ENCODE measurements at places on chromosomes 3 and 15. TPM values are rescaled to one million over a fixed set of nuclear protein-coding genes. Genes with fewer than 3 reads are reported as not detected.

- no peak overlapping the region for H3K27ac ChIP-seq
- no peak overlapping the region for H3K4me3 ChIP-seq
- no peaks in the 10 kb centered on the region for H3K27me3 ChIP-seq
- no peaks in the 10 kb centered on the region for H3K36me3 ChIP-seq
- H3K4me1 ChIP-seq, result peaks cover 44% of the 10 kb centered on the region
- no peak for DNase-seq
Observed at GRCh38 chr3:136184703-136185102, 11.4 kb downstream of the MSL2 start.

DNA sequence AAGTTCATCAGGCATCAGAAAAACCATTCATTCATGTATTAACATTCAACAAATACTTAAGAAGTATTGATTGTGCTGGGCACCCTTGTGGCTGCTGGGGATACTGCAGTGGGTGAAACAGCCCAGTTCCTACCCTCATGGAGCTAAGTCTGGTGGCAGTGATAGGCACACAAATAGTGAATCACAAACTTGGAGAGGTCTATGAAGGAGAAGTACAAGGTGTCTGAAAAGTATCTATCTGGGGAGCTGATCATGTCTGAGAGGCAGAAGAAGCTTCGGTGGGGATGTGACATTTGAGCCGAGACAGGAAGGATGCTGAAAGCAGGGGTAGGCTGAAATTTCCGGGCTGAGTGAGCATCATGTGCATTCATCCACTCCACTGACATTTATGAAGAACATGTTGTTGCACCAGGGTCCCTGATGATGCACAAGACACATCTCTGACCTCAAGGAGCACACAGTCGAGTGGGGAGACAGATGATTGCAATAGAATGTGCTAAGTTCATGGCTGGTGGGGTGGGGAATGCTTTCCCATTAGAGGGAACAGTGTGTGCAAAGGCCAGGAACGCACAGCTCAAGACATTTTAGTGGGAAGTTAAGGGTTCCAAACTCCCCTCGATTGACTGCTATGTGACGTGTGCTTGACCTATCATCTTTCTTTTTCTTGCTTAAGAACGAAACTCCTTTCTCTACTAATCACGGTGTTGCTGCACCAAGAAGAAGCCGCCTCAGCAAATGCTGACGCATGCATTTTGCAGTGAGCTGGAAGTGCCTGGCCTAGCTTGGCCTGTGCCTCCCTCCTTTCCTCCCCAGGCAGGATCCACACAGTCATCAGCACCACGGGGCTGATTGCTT, 309.1 kb upstream of the ICE2 start:
- peak; percentile 66 for DNase-seq
- peaks cover 27% of the 10 kb centered on the region for H3K4me1 ChIP-seq
- no peak overlapping the region for H3K4me3 ChIP-seq
- no peaks in the 10 kb centered on the region for H3K27me3 ChIP-seq
- no peaks in the 10 kb centered on the region for H3K36me3 ChIP-seq

- peaks cover 22% of the 10 kb centered on the region for H3K4me1 ChIP-seq
- DNase-seq, result no peak
- no peak overlapping the region for H3K4me3 ChIP-seq
Observed at GRCh38 chr3:23867838-23868237, 49.0 kb downstream of the NKIRAS1 start.

DNA sequence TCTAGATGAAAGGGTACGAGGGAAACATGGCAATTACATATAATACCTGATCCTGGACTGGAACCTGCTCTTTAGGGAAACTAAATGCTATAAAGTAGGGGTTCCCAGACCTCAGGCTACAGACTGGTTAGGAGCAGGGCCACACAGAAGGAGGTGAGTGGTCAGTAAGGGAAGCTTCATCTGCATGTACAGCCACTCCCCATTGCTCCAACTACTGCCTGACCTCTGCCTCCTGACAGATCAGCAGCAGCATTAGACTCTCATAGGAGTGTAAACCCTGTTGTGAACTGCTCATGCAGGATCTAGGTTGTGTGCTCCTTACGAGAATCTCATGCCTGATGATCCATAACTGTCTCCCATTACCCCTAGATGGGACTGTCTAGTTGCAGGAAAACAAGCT, 78.9 kb upstream of the PSMD6 start:
- peaks cover 13% of the 10 kb centered on the region for H3K4me1 ChIP-seq
- H3K36me3 ChIP-seq, result no peaks in the 10 kb centered on the region
- DNase-seq, result no peak
- no peaks in the 10 kb centered on the region for H3K27me3 ChIP-seq
- no peak overlapping the region for H3K4me3 ChIP-seq

DNA sequence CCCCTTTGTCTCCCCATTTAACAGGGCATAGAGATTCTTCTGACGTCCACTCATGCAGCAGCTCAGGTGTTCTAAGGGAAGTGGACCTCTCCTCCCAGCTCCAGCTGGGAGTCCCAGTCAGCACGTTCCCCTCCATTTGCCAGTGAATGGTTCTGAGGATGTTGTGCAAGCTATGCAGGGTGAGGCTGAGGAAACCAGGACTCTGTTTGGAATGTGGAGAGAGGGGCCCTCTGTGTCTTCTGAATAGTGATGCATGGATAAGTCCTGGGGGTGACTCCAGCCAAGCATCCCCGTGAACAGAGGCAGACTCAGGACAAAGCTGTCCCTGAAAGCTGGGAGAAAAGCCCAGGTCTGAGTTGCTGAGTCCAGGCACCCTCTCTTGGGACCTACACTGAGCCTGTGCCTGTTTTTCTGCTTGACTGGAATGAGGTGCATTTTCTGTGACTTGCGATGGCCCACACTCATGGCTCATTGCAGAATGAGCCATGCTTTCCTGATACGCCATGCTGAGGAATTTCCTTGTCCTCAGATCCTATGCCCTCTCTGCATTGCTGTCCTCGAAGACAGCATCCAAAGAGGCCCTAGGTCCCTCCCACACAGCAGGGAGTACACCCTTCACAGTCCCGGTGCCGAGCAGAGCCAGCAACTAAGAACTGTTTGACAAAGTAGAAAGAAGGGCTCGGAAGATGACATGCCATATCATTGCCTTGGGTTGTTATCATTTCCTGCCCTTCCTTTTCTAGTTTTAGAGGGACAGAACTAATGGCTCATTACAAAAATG, 185.2 kb downstream of the ATP10A start:
- no peaks in the 10 kb centered on the region for H3K4me1 ChIP-seq
- H3K27ac ChIP-seq, result no peak overlapping the region
- DNase-seq, result no peak
- H3K36me3 ChIP-seq, result no peaks in the 10 kb centered on the region

GRCh38 chr3:196757876-196758739, 18.5 kb downstream of the PAK2 start:
- no peak for DNase-seq
- H3K27ac ChIP-seq, result no peak overlapping the region
- H3K4me1 ChIP-seq, result 0 out of 2 replicates have a peak, but pooled peaks cover 4% of the 10 kb centered on the region

- H3K36me3 ChIP-seq, result no peaks in the 10 kb centered on the region
- H3K27me3 ChIP-seq, result no peaks in the 10 kb centered on the region
Observed at GRCh38 chr15:84727429-84727828, 11.5 kb upstream of the SEC11A start.

DNA sequence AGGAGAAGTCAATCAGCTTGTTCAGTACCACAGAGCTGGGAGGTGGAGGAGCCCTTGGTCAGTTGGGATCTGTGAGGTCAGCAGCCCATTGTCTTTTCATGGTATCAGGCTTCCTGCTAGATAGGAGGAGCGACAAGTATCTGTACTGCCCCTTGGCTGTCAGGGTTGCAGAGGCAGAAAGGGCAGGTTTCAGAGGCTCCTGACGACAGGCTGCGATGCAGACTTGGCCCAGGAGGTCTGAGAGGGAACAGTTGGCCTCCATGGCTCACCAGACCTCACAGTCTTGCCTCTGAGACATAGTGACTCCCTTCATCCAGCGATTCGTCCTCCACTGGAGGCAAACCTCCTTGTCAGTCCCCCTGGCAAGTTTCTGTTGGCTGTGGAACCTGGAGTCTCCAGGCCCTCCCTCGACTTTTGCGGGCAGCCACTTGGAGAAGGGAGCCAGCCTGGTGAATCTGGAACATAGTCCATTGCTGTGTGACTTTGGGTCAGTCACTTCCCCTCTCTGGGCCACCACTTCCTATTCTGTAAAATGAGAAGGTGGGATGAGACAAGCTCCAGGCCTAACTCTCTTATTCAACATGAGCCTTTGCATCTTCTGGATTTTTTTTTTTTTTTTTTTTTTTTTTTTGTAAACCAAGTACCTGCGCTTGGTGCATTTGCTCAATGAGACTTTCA, 177.9 kb upstream of the TLE3 start:
- H3K4me3 ChIP-seq, result no peak overlapping the region
- H3K27ac ChIP-seq, result no peak overlapping the region
- H3K27me3 ChIP-seq, result no peaks in the 10 kb centered on the region
- no peaks in the 10 kb centered on the region for H3K36me3 ChIP-seq
- H3K4me1 ChIP-seq, result no peaks in the 10 kb centered on the region

DNA sequence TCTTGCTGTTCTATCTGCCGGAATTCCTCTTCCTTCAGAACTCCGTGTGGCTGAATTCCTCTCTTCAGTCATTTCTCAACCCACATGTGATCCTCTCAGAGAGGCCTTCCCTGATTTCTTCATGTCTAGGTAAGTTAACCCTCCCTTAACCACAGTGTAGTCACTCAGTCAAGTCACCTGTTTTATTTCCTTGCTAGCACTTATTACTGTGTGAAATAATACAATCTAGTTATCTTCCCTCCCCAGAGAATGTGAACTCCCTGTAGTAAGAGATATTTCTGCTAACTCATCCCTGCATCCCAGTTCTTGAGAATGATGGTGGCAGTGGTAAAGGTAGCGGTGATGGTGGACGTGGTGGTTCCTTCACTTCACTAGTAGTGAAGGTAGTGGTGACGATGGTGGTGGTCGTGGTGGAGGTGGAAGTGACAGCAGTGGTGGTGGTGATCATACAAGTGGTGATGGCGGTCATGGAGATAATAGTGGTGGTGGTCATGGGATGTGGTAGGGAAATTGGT, 33.3 kb downstream of the COL6A5 start:
- no peak overlapping the region for H3K4me3 ChIP-seq
- H3K4me1 ChIP-seq, result no peaks in the 10 kb centered on the region
- DNase-seq, result no peak
- no peak overlapping the region for H3K27ac ChIP-seq
- H3K36me3 ChIP-seq, result no peaks in the 10 kb centered on the region

GRCh38 chr3:122689587-122689986, 8.9 kb downstream of the PARP14 start:
- no peak overlapping the region for H3K27ac ChIP-seq
- no peaks in the 10 kb centered on the region for H3K27me3 ChIP-seq
- H3K4me1 ChIP-seq, result no peaks in the 10 kb centered on the region
- H3K4me3 ChIP-seq, result no peak overlapping the region

DNA sequence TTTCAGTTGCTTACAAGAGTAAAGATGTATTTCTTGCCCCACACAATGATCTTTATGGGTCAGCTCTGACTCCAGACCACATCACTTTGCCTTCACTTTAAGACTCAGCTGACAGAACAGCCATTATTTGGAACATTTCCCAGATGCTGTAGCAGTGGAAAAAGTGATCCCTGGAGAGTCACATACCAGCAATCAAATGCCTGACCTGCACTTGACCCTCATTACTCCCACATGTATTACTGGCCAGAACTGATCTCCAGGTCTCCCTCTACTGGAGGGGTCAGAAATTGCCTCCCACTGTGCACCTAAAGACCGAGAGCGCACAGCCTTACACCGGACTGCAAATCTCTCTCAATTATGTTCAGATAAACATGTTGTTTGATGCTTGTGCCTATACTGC, 88.6 kb upstream of the ZNF385D start:
- peak; percentile 46 for DNase-seq
- H3K27ac ChIP-seq, result no peak overlapping the region
- H3K36me3 ChIP-seq, result no peaks in the 10 kb centered on the region
- no peaks in the 10 kb centered on the region for H3K4me1 ChIP-seq
- H3K27me3 ChIP-seq, result no peaks in the 10 kb centered on the region

GRCh38 chr15:100022391-100022790, 289.2 kb upstream of the LYSMD4 start:
- no peak for DNase-seq
- H3K27ac ChIP-seq, result no peak overlapping the region
- no peak overlapping the region for H3K4me3 ChIP-seq
- H3K4me1 ChIP-seq, result no peaks in the 10 kb centered on the region
- H3K27me3 ChIP-seq, result no peaks in the 10 kb centered on the region

- no peak overlapping the region for H3K4me3 ChIP-seq
- DNase-seq, result no peak
- no peaks in the 10 kb centered on the region for H3K27me3 ChIP-seq
- peaks cover 34% of the 10 kb centered on the region for H3K4me1 ChIP-seq
- H3K27ac ChIP-seq, result no peak overlapping the region
Observed at GRCh38 chr3:25655659-25656058, 9.0 kb downstream of the TOP2B start.

DNA sequence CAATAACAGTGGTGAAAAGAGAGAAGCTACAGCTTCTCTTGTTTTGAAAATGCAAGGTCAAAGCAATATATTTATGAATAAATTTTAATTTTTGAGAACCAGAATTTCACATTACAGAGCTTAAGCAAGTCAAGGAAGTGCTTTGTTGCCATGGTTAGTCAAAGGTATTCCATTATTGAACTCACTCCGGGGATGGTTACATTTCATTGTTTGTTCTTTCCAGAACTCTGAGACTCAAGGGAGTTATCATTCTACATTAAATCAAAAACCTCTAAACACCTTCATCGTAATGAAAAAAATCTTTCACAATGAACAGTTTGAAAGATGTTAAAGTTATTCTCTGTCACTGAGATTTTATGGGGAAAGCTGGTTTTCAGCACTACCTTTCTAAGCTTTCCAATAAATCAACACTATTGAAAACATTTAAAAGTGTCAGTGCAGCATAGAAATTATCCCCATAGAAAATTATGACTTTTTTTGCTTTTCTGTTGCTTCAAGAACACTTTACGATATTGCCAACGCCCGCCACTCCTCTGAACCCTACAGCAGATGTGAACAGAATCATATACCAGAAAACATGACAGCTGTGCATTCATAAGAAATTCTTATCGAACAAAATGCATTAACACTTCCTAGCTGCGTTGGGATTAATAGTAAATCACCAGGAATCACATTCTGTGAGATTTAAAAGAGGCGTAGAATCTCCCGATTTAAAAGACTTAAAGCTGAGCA, 83.0 kb downstream of the OTOL1 start:
- H3K27me3 ChIP-seq, result no peaks in the 10 kb centered on the region
- no peak overlapping the region for H3K27ac ChIP-seq
- DNase-seq, result no peak
- no peak overlapping the region for H3K4me3 ChIP-seq
- H3K36me3 ChIP-seq, result no peaks in the 10 kb centered on the region
- no peaks in the 10 kb centered on the region for H3K4me1 ChIP-seq

CHST2 gene
- 4.1 TPM for polyA plus RNA-seq

FOXL2NB gene
- polyA plus RNA-seq, result 9.3 TPM

C3orf20 gene
- not detected for polyA plus RNA-seq

NLGN1 gene
- 4.4 TPM for polyA plus RNA-seq

SPSB4 gene
- 6.6 TPM for polyA plus RNA-seq

COLQ gene
- polyA plus RNA-seq, result 0.78 TPM

CHRM5 gene
- polyA plus RNA-seq, result not detected

CELF6 gene
- not detected for polyA plus RNA-seq
